Stimulated activated CD4-positive, alpha-beta T cell treated with anti-CD3 and anti-CD28 coated beads, Interleukin-15, amount 100 ng/mL, for 1 hour (primary cell): ENCODE measurements at places on chromosomes 7 and 10.

DNA sequence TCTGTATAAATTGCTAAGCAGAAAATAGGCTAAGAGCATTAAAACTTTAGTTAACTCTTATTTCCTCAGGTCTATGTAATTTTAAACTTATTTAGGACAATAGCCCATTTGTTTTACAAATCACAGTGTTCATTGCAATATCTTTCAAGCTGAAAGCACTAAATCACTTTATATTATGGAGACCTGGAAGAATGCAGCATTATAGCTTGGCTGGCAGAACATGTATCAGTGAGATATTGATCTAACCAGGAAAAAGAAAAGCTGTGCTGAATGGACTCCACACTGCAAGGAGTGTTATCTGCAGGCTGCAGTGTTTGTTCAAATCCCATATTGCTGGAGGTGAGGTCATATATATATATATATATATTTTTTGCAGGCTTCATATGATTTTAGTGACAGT, 517.5 kb downstream of the NRG3 start:
- no peak for DNase-seq

DNA sequence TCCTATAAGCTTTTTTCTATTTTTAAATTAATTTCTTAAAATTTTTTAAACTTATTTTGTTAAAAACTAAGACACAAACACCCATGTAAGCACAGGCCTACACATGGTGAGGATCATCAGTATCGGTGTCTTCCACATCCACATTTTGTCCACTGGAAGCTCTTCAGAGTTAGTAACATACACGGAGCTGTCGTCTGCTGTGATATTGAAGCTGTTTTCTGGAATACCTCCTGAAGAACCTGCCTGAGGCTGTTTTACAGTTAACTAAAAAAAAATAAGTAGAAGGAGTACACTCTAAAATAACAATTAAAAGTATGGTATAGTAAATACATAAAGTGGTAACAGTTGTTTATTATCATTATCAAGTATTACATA, 17.7 kb downstream of the KLLN start:
- no peak for DNase-seq

DNA sequence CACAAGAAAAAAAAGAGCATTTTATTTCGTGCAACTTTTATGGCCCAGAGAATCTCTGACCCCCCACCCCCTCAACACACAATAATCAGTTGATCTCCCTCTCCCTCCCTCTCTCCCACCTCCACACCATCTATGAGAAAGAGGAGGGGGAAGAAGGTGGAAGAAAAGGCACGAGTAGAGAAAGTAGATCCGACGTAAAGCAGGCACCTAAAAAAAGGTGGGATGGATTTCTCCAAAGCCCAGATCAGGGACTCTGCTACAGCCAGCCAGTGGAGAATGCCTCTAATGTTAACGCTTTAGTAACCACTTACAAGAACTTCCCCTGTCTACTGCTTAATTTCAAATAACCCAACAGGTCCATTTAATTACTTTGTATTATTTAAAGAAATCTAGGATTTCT, 24.4 kb downstream of the KMT2C start:
- DNase-seq: no peak

GRCh38 chr10:74746813-74747212, 79.6 kb upstream of the KAT6B start:
- DNase-seq: no peak

- DNase-seq: no peak
These were observed 474.7 kb upstream of the SEMA3A start for GRCh38 chr7:84669177-84669732.

GRCh38 chr10:21039721-21040120, 142.6 kb upstream of the NEBL start:
- DNase-seq: no peak

GRCh38 chr10:120599200-120599724, 142.2 kb downstream of the PLPP4 start:
- DNase-seq: no peak

- no peak for DNase-seq
These were observed 20.3 kb downstream of the NACAD start for GRCh38 chr7:45068236-45069023.

DNA sequence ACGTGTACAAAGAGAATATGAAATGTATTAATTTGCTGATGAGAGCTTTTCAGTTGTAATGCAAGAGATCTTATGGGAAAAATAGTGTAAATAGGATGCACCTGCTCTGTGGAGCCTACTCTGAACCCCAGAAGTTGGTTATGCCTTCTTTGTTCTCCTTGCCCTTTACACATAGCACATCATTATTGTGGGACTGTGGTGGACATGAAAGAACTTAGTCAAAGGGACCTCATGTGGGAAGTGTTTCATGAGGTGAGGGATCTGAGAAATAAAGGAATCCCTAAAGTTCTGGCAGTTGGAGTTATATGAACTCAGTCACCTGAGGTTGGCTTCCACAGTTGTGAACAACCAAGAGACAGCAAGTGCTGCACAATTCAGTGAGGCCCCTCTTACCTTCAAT, 66.1 kb downstream of the GRM8 start:
- DNase-seq: no peak
